GM12892 (cell line): ENCODE measurements at places on chromosomes 2 and 18.

GRCh38 chr18:74501386-74501785 is 5.2 kb downstream of the CNDP2 start:
- DNase-seq = no peak

DNA sequence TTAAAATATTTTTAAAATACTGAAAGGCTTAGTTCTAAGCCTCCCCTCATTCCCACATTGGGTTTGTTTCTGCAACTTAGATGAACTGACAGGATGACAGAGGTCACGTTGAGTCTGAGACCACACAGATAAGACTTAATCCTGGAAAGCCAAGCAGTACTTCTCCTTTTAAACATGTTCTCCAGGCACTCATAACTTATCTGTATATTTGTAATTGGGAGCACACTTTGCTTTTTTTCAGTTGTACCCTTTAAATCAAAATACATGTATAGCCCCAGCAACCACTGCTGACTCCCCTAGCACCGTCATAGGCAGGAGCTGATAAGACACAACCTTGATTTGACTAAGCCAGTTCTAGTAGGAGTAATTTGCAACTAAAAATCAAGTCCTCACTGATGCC is 394.8 kb downstream of the PID1 start:
- DNase-seq = no peak

GRCh38 chr2:177175917-177176668 is 36.5 kb upstream of the HNRNPA3 start:
- DNase-seq = no peak

GRCh38 chr2:75277111-75277510 is 77.8 kb upstream of the TACR1 start:
- no peak for DNase-seq

- DNase-seq = no peak
These were observed 51.0 kb downstream of the SF3B1 start for GRCh38 chr2:197383825-197384224.

- no peak for DNase-seq
These were observed 138.2 kb upstream of the PKDCC start for GRCh38 chr2:41909584-41909983.

GRCh38 chr2:127733816-127734537 is 32.7 kb downstream of the SFT2D3 start:
- DNase-seq = no peak

GRCh38 chr2:234661849-234662248 is 165.0 kb upstream of the ARL4C start:
- no peak for DNase-seq

DNA sequence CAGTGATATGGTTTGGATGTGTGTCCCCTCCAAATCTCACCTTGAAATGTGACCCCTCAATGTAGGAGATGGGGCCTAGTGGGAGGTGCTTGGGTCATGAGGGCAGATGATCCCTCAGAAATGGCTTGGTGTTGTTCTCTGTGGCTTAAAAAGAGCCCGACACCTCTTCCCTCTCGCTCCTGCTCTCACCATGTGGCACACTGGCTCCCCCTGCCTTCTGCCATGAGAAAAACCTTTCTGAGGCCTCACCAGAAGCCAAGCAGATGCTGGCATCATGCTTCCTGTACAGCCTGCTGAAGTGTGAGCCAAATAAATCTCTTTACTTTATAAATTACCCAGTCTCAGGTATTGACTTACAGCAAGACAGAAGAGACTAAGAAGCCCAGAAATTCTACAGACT is 357.1 kb downstream of the NRXN1 start:
- no peak for DNase-seq

DNA sequence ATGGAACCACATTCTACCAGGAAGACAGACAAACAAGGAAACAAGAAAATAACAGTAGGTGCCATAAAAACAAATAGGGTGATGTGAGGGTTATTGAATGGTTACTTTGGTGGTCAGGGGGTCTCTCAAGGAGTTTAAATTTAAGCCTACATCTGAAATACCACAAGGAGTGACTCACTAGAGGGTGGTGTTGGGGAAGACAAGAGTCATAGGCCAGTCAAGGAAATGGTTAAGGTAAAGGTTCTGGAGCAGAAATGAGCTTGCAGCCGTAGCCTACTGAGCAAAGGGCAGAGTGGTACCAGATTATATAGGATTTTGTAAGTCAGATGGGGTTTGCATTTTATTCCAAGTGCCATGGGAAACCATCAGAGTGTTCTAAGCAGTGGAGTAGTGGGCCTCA is 135.6 kb upstream of the DAPL1 start:
- DNase-seq = no peak

GRCh38 chr2:18209934-18210639 is 331.6 kb downstream of the KCNS3 start:
- no peak for DNase-seq

DNA sequence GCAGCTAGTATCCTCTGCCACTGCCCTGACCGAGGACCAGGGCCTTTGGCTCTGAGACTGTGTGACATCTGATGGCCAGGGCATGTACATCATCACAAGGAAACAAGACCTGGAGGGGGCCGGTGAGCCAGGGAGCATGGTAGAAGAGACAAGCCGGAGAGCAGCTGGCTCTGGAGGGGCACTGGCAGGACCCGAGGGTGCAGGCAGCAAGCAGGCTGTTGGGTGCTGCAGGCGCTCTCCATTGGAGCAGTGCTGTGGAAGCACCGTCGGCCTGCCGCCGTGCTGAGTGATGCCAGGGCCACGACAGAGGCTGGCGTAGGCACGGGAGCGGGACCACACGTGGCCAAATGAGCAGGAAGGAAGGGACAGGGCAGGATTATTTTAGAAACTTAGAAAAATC is 335.2 kb downstream of the GBX2 start:
- no peak for DNase-seq

GRCh38 chr18:23900994-23901393 is 113.6 kb upstream of the TTC39C start:
- no peak for DNase-seq

GRCh38 chr18:35611518-35611917 is 30.0 kb downstream of the GALNT1 start:
- DNase-seq = no peak

- DNase-seq = no peak
These were observed 42.7 kb upstream of the RPL31 start for GRCh38 chr2:100959225-100959880.

DNA sequence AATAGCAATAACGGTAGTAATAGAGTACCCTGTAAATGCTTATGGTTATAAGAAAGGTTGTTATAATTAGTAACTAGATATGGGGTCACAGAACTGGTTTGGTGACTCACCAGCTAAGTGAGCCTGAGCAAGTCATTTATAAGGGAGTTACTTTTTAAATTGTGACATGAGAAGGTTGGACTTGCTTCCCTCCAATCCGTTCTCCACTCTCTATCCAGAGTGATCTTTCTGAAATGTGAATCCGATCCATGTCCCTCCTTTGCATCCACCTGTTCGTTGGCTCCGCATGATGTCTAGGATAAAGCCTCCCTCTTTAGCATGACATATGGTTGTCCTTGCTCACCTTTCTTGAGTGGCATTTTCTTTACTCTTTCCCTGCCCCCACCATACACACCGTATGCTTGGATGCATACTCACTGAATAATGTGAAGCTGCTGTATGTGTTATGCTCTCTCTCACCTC is 83.1 kb downstream of the CDC42EP3 start:
- DNase-seq = no peak

DNA sequence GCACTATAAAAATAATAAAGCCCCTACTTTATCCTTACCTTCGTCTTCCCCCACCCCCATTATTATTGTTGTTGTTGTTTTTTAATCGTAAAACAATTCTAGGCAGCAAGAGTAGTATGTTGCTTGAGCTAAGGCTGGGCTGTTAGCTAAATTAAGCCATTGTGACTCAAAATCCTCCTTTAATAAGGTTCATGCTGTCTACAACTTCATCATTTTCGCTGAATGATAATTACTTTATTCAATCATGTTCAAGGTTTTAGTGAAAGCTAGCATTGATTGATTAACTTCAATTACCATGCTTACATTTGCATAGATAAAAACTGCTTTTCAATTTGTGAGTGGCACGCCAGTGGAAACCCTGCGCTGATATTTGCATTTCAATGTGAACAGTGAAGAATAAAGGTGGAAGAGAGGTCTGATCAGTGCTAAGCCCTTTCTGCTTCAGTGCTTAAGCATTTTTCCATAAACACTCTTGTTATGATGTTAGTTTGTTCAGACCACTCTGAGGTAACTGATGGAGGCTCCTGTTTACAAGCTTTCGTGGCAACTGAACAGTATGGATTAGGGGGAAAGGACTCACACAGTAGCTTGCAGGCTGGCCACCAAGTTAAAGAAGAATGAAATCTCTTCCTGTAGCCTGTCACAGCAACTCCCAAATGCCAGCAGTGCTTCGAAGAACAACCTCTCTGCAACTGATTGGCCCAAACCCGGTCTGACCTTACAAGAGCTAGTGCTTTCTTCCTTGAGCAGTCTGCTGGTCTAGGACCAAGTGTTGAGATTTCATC is 156.8 kb downstream of the GPD2 start:
- no peak for DNase-seq

- no peak for DNase-seq
These were observed 17.3 kb upstream of the CYS1 start for GRCh38 chr2:10097352-10098148.

GRCh38 chr2:204299766-204300165 is 245.5 kb upstream of the PARD3B start:
- DNase-seq = no peak

DNA sequence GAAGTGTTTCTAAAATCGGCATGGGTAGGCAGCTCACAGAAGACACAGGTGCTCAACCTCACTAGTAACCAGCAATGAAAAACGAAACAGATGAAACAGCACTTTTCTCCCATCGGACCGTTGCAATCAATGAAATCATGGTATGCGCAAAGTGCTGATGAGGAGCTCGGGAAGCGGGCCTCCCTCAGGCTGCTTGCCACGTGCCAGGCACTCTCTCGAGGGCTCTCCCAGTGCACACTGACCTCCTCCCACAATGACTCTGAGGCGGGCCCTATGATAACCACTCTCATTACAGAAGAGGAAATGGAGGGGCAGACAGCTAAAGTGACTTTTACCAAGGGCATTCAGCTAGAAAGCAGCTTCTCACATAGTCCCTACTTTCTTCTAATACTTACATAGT is 3.8 kb upstream of the ANKRD23 start:
- no peak for DNase-seq

GRCh38 chr2:86087936-86088850 is 17.5 kb downstream of the POLR1A start:
- no peak for DNase-seq

- peak; percentile 84 for DNase-seq
These were observed at the start of the genes HSPD1 and HSPE1 for GRCh38 chr2:197499594-197500502. Gene HSPD1, minus strand, starts transcription at chr2:197499840. Its CDS starts 992 bp downstream, at chr2:197498848. Gene HSPE1, plus strand, starts transcription at chr2:197500379. Its CDS starts 58 bp downstream, at chr2:197500437.

- peak; percentile 6 for DNase-seq
These were observed 472.7 kb downstream of the CMPK2 start for GRCh38 chr2:6392966-6393365.
